CD4-positive, alpha-beta T cell treated with Interleukin-2 at 100 ng/mL for 4 hours (primary cell): ENCODE measurements at places on chromosomes 3 and 15.
A peak's percentile ranks its signal among the peaks of the same experiment; 100 is the strongest.

- DNase-seq: peak; percentile 5
Measured at GRCh38 chr3:150227839-150228238, 180.3 kb upstream of the TSC22D2 start.

DNA sequence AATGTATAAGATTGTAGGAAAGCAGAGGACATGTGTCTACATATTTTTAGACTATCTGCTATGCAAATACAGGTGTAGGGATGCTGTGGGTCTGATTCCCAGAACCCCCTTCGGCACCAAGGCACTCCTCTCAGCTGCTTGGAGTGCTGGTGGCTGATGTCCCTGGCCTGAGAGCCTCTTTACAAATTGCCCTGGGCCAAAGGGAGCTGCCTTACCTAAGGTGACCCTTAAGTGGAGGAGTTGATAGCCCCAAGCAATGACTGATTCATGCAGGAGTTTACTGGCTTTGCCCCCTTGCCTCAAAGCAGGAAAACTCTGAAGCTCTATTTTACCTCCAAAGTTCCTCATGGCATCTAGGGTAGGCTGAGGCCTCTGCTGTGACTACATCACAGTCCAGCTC lies 83.0 kb downstream of the ZNF385D start:
- DNase-seq: no peak

- peak; percentile 31 for DNase-seq
Measured at GRCh38 chr3:11764931-11765363, 81.7 kb downstream of the TAMM41 start.

DNA sequence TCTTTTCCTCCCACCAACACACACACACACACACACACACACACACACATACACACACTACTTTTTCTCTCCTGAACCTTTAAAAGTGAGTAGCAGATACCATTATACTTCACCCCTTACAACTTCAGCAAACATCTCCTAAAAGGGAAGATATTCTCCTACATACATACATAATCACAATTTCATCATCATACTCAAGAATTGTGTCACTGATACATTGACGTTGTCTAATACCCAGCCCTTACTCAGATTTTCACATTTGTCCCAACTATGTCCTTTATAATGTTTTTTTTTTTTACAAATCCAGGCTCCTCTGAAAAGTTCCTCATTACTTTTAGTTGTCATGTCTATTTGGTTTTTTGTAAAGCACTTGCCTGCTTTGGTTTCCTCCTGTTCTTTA lies 18.5 kb downstream of the ABHD6 start:
- no peak for DNase-seq

DNA sequence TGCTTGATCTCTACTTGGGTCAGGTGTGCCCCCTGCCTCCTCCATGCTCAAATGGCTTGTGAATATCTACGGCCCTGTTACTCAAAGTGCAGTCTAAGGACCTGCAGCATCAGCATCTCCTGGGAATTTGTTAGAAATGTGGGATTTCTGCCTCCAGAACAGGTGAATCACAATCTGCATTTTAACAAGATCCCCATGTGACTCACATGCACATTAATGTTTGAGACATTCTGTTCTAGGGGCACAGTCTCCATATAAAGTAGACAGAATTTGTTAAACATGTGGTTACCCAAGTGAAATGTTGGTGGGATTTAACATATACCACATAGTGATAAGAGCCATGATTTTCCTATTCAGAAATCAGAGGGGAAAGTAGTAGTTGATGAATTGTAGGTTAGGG lies 256.2 kb downstream of the NR1D2 start:
- DNase-seq: no peak

DNA sequence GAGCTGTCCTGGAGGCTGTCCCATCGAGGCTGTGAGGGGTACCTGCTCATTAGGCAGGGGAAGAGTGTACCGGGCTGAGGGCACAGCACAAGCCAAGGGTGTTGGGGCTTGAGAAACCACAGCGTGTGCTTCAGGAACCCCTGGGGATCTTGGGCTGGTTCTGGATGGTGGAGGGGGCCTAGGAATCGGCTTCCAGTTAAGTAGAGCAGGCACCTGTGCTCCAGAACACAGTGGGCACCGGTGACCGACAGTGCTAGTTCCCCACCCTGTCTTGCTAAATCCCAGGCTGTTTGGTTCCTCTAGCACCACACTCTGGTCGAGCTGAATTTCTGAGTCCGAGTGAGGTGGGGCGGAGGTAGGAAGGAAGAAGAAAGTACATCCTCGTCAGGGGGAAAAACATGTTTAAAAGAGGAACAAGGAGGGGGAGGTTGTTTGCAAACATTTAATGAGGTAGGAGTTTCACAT lies 29.1 kb downstream of the SLC6A6 start:
- no peak for DNase-seq

DNA sequence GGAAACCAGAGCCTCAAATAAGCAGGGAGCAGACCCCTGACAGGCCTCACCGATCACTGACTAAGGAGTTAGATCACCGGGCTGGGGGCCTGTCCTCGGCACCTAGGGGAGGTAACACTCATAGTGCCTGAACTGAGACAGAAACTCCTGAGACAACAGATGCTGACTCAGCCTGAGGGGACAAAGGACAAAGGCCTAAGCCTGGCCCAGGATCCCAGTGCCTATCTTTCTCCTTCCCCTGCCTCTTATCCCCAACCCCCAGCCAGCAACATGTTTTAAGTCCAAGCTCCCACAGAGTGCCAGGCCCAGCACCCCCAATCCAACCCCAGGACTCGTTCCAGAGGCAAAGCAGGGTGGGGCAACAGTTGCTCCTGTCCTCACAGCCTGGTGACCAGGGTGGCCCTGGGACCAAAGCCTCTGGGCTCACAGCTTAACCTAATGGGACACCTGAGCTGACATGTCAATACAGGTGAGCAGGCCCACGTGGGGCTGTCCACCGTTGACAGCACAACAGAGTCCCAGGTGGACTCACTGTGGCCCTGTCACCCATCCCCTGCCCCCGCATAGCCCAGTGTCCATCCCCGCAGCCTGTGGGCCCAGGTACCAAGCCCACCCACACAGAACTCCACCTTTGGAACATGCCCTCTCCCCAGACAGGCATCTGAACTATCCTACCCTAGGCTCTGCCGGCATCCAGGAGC lies 37.4 kb downstream of the ADCY5 start:
- DNase-seq: no peak

GRCh38 chr15:44490622-44491021 lies 46.3 kb upstream of the EIF3J start:
- no peak for DNase-seq

DNA sequence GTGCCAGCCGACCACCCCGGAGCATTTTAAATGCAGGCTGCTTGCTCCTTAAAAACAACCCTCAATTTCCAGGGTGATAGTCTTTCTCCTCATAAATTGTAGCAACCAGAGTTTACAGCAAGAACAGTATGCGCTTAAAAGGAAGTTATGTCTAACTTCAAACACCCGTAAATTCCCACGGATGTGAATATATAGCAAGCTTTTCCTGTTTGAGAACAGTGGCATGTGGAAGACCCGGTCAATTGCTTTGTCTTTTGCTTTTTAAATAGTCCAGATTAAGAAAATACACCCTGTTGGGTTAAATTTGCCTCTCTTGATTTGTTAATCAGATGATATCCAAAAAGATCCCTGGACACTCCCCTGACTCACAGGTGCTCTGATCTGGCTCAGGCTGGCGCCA lies 20.8 kb downstream of the MRPS25 start:
- DNase-seq: no peak

GRCh38 chr3:172844428-172844827 lies 93.9 kb downstream of the ECT2 start:
- DNase-seq: no peak

DNA sequence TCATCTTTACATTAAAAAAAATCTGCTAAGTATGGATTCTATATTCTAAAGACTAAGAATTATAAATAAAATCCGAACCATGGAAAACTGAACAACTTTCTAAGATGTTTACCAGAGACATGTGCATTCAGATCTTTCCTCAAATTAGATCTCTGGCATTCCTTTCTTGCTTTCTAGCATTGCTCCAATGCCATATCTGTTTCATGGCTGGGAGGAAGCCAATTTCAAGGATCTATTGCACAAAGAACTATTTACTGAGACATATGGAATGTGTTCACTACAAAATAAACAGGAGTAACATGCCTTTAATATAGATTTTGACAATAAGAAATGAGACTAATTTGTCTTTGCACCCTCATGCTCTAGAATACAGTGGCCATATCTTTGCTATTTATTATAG lies 45.1 kb upstream of the NANOGP8 start:
- DNase-seq: no peak

- no peak for DNase-seq
Measured at GRCh38 chr15:81992523-81992922, 53.3 kb downstream of the MEX3B start.

DNA sequence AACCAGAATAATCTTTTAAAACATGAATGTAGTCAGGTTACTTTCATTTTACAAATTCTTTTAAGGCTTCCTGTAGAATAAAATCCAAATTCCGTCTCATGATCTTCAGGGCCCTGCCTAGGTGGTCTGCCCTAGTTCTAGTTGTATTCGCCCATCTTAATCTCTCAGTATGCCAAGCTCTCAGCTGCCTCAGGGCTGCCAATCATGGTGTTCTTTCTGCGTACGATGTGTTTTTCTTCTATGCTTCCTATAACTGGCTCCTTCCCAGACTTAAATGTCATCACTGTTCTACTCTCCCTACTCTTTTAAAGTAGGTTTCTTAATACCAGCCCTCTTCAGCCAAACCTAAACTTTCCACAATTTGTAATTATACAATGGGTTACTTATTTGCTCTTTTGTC lies 107.4 kb downstream of the GREM1 start:
- DNase-seq: no peak

DNA sequence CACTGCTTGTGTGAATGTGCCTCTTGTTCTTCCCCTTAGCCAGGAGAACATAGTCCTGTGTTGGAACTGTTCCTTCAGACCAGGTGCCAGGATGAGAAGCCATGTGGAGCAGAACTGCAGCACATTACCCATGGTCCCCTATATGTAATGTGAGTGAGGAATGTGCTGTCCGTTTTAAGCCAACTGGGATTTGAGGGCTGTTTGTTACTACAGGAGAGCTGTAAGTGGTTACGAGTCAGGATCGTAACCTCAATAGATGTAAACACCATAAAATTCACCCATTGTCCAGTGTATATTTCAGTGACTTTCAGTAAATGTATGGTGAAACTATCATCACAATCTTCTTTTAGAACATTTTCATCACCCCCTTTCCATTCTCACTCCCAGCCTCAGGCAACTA lies 10.1 kb upstream of the SCAP start:
- DNase-seq: no peak

DNA sequence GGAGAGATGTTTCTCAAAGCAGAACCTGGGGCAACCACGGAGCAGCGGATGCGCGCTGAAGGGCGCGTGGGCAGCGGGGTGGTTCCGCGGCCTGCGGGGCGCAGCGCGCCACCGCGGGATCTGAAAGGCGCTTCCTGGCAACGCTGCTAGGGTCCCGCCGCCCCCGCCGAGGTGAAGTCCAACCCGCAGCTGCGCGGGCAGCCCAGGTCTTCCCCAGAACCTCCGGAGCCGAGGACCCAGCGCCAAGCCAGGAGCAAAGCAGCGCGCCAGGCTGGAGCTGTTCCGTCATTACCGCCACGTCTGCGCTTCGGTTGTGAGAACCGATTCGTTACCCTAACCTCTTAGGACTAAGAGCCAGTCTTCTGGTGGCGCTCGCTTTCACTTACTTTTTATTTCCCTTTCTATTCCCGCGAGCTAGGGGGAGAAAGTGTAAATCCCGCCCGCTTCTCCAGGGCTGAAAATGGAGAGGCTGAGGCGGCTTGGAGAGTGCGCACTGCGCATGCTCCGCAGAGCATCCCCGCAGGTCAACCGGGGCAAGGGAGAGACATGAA lies 3.2 kb upstream of the GABRG3 start:
- no peak for DNase-seq

DNA sequence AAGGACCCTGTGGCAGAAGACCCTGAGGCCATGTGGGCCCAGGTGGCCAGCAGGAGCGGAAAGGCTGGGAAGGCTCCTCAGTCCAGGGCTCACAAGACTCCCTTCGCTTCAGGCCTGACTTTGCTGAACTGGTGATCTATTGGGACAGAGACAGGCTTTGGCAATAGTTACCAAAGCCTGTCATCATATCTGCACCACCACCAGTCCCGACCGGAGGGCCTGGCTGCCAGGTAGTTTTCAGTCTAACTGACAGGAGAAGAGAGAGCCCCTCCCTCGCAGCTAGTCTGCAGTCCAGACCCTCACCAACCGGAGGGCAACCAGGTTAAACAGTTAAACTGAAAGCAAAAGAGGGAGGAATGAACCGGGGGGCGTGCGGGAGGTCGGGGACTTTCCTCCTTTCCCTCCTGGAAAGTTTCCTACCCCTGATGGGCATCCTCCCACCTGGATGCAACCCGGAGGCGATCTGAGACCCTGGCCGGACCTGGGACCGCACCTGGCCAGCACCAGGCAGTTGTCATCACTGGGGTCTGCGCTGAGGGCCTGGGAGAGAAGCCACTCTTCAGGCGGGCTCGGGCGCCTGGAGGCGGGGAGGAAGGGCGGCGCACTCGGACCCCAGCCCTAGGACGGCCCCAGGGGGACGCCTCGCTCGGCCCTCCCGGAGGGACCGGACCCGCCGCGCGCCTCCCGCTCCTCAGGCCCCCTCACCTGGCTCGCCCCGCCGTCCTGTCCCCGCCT lies 435 bp downstream of the RAB27A start:
- peak; percentile 36 for DNase-seq

GRCh38 chr3:13665582-13666226 lies 116.8 kb downstream of the FBLN2 start:
- no peak for DNase-seq

- DNase-seq: no peak
Measured at GRCh38 chr3:13167064-13167743, 94.0 kb upstream of the IQSEC1 start.

- no peak for DNase-seq
Measured at GRCh38 chr3:163362151-163362550, 1716.1 kb downstream of the SI start.

- no peak for DNase-seq
Measured at GRCh38 chr3:178551916-178552321, 15.7 kb downstream of the KCNMB2 start.

DNA sequence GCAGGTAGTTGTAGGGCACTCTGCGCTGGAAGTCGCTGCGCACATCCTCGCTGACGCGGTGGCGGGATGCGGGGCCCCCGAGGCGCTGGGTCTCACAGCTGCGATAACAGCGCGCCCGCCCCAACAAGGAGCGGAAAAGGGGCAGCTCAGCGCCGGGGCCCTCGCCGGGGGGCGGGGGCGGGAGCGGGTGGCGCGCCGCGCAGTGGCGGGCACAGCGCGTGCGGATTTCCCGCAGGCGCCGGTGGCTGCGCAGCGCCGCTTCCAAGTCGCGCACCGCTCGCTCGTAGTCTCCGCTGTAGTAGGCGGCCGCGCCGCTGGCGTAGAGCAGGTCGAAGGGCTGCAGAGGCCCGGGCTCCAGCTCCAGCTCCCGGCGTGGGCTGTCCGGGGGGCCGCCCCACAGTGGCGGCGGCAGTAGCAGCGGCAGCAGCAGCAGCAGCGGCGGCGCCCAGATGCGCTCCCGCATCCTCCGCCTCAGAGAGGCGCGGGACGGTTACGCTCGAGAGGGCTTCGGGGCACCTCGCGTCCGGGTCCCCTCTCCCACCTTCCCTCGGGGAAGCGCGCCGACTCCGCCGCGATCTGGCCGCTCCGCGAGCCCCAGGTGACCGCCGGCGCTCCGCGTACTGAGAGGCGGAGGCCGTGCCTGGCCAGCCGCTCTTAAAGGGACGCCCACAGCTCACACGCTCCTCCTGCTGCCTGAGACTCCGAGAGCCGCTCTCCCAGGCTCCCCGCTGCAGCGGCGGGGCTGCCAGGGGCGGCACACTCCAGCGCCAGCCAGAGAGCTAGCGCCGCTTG lies at the start of gene P3H2:
TSS of gene P3H2 (minus strand) at position 629 of the 792 bp plus-strand sequence. CDS start at position 463, 166 bp downstream.
- no peak for DNase-seq
